ENCODE measurements at places on chromosomes 16 and 17.
A peak's percentile ranks its signal among the peaks of the same experiment; 100 is the strongest.

DNA sequence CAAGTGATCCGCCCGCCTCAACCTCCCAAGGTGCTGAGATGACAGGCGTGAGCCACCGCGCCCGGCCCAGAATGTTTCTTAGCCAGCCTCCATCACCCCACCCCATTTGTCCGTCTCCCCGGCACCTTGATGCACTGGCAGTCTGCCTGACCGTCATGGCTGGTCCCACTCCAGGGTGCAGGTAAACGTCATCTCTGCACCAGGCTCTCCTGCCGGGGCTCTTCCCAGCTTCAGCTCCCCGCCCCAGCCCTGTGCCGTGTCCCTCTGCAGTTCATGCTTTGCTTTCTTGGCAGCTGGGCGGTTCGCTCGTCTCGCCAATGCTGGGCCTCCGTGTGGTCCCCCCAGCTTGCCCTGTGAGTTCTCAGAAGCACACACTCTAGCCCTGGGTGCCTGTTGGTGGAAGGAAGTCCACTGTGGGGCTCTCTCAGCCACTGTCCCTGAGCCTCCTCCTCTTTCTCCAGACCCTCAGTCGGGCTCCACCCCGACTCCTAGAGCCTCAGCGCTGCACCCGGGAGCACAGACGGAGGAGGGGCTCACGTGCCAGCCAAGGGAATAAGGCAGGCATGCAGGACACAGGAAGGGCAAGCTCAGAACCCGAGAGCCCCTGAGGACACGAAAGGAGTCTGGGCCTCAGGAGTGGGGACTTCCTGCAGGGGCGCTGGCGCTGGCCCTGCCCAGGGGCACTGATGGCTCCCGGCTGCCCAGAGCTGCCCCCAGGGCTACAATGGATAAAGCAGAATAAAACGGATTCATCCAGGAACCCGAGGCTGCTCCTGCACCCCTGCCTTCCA is 12.0 kb downstream of the HS3ST6 start:
- DNase-seq, result no peak

- DNase-seq, result no peak
Observed at GRCh38 chr16:66400503-66401380, 26.4 kb upstream of the BEAN1 start.

DNA sequence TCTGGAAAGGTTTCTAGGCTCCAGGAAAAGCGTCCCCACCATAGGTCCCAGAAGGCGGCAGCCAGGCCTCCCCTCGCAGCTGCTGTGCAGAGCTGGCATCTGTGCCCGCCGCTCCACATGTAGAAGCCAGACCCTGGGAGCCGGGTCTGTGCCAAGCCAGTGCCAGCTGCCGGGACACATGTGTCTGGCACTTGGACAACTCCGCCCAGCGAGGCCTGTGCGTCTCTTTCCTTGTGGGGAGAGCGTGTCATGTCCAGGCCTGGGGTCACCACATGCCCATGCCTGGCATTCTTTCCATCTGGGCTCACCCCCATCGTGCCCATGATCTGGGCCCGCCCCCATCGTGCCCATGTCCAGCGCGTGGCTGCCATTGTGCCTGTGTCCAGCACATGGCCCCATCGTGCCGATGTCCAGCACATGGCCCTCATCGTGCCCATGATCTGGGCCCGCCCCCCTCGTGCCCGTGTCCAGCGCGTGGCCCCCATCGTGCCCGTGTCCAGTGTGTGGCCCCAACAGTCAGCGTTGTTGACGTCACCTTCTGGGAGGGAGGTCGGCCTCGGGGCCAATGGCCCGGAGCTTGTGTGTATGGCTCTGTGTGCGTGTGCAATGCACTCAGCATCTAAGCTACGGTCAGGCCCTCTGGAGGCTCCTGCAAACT is 13.3 kb upstream of the ACSF3 start:
- DNase-seq, result no peak

- DNase-seq, result peak; percentile 47
Observed at GRCh38 chr17:40026816-40027613, 11.8 kb downstream of the CSF3 start.

GRCh38 chr16:17211797-17212196 is 259.0 kb downstream of the XYLT1 start:
- no peak for DNase-seq

DNA sequence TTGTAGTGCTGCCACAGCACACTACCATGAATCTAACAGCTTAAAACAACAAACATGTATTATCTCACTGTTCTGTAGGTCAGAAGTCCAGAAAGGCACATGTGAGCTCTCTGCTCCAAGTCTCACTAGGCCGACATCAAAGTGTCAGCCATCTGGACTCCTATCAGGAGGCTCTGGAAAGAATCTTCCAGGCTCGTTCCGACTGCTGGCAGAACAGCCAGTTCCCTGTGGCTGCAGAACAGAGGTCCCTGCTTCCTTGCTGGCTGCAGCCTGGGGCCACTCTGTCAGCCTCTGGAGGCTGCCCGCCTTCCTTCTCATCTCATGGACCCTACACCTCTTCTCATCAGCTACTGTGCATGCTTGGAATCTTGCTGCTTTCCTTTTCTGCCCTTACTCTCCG is 168.9 kb downstream of the CBLN1 start:
- DNase-seq, result no peak

DNA sequence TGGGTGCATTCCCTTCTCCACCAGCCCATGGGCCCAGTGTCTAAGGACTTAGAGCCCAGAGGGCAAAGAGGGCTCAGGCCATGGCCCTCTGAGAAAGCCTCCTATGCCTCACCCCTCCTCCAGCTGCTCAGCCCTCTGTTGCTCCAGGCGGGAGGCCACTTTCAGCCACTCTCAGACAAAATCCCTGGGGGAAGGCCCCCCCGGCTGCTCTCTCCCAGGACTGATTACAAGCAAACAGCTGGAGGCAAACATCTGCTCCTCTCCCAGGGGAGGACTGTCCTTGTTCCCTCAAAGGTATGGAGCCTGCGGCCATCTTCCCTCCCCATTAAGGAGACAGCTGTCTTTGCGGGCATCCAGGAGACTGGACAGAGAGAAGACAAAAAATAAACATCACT is 54.9 kb upstream of the DLX4 start:
- DNase-seq, result no peak

DNA sequence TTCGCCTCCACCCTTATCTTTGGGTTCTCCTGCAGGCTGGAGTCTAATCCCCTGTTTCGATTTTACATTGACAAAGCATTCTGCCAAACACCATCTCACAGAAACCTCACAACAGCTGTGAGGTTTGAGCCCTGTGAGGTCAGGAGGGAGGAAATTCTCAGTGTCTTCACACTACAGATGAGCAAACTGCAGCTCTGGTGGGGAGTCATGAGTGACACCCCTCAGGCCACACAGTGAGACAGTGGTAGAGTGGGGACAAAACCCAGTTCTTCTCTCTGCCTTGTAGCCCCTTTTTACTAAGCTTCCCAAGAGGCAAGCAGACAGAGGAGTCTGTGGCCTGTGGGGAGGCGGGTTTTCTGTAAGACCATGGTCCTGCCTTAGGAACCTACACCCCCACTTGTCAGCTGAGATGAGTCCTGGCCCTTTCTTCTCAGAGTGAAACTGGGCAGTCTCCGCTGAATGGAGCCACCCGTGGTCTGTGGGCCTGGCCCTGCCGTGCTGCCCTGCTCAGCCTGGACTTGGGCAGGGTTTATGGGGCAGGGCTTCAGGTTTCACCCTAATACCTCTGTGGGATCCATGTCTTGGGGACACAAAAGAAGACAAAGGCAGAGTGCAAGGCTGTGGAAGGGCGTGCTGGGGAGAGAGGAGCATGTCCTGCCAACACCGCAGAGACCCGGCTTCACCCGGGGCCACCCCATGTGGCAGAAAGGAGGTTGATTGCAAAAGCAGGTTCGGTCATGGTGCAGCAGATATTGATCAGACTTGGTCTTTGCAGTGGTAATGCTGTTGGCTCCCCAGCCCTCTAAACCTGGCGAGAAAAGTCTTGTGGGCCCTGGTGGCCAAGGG is 59.0 kb downstream of the ABR start:
- DNase-seq, result no peak

- DNase-seq, result no peak
Observed at GRCh38 chr17:32648450-32648849, 161.7 kb downstream of the CDK5R1 start.

- DNase-seq, result no peak
Observed at GRCh38 chr16:49010879-49011278, 270.8 kb downstream of the CBLN1 start.

GRCh38 chr17:50354198-50354597 is 8.3 kb downstream of the XYLT2 start:
- no peak for DNase-seq

- no peak for DNase-seq
Observed at GRCh38 chr17:72455562-72455961, 334.7 kb downstream of the SOX9 start.

DNA sequence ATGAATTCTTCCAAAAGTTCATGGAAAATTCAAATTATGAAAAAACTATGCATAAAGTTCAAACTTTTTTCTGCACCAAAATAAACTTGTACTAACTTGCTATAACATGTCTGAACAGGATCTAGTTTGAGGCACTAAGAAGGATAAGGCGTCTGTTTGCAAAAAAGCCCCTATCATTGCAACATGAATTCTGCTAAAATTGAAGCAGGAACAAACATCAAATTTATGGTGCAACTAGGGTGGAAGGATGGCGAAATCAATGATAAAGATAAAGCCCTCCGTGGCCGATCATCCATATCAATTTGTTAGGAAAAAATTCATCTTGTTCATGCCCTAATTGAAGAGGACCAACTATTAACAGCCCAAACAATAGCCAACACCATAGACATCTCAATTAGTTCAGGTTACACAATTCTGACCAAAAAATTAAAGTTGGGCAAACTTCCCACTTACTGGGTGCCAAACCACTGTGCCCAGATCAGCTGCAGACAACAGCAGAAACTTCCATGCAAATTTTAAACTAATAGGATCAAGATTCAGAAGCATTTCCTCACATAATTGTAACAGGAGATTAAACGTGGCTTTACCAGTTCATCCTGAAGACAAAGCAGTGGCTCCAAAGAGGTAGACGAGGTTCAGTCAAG is 12.9 kb downstream of the IL21R start:
- DNase-seq, result no peak

DNA sequence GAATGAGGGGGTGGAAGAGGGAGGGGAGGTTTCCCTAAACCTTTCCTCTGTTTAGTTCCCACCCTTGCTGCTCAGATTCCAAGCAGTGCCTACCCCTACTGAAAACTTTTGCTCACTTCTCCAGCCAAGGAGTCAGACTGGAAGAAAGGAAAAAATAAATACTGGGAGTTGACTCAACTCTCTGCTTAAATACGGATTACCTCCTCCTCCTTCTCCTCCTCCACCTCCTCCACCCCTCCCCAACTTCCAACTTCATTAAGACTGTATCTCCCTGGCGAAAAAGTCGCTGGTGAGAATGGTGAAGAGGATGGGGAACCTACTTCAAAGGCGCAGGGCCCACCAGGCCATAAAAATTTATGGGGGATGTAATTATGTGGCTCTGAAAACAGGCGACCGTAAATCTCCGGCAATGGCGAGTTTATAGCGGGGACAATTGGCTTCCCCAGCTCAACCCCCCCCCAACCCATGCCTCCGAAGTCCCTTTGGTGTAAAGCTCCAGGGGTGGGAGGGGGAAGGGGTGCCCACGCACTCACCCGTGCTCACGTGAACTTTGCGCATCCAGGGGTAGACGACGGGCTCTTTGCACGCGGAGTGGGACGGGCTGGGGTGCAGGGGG is 712 bp downstream of the HOXB4 start:
- DNase-seq, result no peak

GRCh38 chr16:86227041-86227440 is 283.3 kb upstream of the FOXF1 start:
- DNase-seq, result no peak

DNA sequence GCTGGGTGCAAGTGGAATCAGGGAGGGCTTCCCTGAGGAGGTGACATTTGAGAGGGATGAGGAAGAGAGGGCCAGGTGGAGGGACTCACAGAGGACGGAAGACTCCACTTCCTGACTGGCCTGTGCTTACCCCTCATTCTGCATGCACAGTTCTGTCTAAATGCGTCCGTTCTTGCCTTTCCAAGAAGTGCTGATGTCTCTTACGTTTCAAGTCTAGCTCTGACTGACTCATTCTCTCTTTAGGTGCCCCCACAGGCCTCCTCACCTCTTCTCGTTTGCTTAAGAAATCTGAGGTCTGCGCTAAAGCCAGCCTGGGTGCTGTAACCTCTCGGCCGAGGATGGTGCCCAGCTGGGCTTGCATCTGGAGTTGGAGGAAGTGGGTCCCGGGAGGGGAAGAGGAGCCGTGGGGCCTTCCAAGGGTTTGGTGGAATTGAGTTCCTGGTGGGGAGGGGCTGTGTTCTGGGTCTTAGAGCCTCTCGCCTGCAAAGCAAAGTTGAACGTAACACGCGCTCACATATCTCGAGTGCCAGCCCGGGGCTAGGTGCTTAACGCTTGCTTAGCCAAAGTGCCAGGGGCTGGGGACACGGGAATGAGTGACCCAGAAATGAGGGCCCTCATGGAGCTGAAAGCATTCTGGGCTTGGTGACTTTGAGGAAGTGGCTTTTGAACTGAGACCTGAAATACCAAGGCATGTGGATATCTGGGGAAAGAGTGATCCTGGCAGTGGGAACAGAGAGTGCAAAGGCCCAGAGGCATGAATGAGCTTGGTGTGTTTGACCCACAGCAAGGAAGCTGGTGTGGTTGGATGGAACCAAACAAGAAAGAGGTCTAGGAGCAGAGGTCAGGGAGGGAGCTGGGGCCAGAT is 4.8 kb downstream of the IL4R start:
- DNase-seq, result no peak

DNA sequence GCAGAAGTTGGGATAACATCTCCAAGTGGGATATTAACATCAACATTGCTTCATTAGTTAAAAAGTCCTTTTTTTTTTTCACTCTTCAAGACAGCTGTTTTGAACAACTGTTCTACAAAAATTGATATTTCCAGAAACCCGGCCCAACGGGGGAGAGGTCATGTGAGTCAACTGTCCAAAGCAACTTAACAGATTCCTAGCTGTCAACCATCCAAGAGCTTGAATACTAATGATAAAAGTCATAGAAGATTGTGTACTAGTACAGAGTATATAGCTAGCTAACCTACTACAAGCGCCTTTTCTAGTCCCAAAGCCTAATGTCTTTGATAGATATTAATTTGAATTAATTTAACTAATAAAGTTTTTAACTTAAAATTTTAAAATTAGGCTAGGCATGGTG is 172.0 kb downstream of the CYB561 start:
- no peak for DNase-seq

DNA sequence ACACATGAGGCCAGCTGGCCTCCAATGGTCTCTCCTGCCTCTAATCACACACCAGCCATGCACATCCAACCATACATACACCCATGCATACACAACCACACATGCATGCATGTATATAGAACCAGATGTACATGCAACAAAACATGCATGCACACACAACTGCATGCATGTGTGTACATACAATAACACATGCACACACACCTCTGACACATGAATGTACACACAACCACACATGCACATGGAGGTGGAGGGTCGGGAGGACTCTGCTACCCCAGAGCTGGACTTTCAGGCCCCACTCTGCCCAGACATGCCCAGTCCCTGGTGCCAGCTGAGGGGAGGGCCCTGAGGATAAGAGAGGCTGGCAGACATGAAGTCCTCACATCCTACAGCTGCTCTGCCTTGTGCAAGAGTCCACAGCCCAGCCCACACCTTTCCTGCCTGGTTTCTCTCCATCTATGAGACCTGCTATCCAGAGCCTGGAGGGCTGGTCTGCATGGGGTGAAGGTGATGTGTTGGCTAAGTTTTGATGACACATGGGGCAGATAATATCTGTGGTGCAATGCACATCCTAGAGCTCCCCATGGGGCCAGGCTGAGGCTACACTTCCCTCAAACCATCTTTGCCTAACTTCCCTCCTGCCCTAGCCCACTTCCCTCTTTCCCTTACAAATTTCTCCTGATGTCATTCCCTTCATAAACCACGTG is 50.9 kb upstream of the SDK2 start:
- no peak for DNase-seq

- no peak for DNase-seq
Observed at GRCh38 chr16:17439580-17439979, 31.2 kb downstream of the XYLT1 start.

Measured in Panc1 (cell line).